ENCODE measurements at places on chromosomes 1 and 21.

DNA sequence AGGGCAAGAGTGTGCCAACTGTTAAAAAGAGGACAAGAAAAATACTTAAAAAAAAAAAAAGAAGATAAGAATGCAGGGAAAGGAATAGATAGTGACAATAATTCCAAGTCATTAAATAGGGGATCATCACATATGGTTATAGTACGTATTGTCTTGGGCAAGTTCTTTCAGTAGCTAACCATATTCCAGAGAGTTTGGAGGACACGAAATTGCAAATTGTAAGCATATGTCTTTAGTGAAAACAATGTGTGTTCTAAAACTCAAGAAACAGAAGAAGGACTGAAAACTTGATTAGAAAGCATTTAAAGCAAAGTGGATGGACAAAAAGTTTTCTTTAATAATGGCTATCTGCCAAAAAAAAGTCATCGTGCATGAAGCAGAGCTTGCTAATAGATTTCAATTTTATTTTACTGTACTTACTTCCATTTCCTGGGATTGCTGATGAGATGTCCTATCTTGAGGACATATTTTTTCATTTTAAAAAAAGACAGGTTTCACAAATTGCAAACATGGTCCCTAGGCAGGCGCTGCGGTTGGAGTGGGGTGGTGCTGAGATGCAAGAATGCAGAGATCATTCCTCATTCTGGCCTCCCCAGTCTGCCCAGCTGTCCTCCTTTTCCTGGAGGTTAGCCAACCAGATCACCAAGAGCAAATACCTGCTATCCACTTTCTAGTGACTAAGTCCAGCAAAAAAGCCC lies 11.9 kb downstream of the TSPAN2 start:
- DNase-seq: no peak

- DNase-seq: no peak
These were observed 16.3 kb upstream of the TENT5C start for GRCh38 chr1:117589544-117589943.

DNA sequence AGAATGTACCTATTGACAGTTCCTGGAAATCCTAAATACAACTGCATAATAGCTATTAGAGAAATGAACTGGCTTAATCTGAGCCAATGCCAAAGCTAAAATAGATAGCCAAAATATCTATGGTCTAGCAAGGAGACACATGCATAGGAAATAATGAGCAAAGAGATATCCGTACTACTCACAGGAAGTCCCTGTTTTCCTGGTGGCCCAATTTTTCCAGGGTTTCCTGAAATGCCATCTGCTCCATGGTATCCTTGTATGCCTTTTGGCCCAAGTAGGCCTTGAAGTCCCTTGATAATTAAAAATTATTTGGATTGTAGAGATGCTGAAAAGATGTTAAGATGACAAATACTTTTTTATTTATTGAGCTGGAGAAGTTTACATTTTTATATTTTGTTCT lies 108.4 kb upstream of the ZNHIT6 start:
- no peak for DNase-seq

- DNase-seq: no peak
These were observed 150.1 kb downstream of the CNIH3 start for GRCh38 chr1:224766266-224766665.

DNA sequence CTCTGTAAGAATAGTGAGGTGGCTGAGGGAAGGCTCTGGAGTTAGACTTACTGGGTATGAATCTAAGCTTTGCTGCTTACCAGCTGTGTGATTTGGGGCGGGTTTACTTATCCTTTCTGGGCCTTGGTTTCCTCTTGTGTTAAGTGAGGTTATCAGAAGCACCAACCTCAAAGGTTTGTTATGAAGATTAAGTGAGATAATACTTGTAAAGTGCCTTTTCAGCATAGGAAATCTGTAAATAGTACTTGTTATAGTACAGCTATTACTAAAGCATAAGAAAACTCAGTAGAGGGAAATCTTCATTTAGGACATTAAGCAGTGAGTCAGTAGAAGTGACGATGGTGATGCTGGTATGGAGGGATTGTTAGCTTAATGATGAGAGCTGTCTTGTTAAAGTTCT lies 12.1 kb downstream of the HHAT start:
- no peak for DNase-seq

GRCh38 chr21:45326169-45326851 lies 38.6 kb upstream of the POFUT2 start:
- no peak for DNase-seq

DNA sequence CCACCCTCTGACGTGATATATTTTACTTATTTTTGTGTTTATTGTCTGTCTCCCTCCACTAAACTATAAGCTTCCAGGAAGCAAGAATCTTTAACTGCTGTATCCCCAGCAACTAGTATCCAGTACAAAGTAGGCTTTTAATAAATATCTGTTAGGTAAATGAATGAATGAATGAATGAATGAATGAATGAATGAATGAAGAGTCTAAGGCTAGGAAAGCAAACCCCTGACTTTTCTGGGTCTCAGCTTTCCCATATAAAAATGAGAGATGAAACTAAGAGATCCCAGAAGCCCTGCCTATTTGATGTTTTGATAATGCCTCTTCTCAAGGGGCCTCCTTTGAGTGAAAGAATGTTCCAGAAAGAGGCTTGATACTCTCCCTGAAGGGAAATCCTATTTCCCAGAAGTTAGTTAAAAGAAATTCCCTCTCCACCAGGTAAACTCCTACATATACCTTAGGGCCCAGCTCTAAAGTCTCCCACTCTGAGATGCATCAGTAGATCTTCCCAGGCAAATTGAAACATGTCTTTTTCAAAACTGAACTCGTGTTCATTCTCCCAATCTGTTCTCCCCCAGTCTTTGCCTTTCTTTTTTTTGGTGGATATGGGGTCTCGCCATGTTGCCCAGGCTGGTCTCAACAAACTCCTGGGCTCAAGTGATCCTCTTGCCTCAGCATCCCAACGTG lies 7.8 kb downstream of the TTC39A start:
- DNase-seq: no peak

DNA sequence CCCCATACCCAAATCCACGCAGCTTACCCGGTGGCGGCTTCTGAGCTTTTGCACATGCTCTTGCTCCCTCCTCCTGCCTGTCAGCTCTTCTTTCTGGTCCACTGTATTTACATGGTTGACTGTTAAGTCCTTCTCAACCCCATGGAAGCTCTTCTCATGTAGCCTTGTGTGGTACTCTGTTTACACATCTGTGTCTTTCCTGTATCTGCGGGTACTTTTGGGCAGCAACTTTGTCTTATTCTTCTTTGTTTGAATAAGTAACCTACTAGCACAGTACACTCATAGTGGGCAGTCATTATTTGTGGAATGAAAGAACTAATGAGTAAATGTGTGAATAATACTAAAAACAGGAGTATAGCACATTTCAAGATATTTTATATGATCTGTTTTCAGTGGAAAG lies 88.5 kb upstream of the GPR88 start:
- DNase-seq: no peak

DNA sequence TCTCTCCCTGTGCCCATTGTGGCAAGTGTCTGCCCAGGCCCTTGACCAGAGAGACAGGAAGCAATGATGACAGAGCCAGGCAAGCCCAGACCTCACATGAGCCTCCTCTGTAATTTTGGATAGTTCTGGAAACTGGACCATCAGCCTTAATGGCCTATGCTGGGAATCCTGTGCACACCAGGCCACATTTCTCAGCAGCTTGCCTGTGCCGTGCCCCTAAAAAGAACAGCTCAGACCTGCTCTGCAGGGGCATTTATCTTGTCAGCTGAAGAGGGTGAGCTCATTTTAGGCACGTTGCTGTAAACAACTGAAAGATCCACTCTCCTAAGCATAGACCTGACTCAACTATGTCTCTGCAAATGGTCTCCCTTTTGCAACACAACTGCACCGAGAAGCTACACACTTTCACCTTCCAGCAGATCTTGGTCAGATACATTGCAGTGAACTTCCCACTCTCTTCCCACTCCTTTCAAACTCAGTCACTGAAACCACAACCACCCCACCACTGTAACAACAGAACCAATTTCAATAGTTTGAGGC lies 53.5 kb upstream of the BACH1 start:
- DNase-seq: no peak

DNA sequence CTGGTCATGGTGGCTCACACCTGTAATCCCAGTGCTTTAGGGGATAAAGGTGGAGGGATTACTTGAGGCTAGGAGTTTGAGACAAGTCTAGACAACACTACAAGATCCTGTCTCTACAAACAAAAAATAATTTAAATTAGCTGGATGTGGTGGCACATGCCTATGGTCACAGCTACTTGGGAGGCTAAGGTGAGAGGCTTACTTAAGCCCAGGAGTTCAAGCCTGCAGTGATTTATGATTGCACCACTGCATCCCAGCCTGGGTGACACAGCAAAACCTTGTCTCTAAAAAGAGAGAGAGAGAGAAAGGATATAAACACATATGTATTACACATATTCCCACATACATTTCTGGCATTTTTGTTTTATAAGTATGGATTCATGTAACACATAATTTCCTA lies 325.2 kb downstream of the DUSP10 start:
- no peak for DNase-seq

GRCh38 chr1:38686167-38686926 lies 173.2 kb downstream of the RRAGC start:
- DNase-seq: no peak

- DNase-seq: no peak
These were observed 549.1 kb downstream of the PTBP2 start for GRCh38 chr1:97270508-97271307.

DNA sequence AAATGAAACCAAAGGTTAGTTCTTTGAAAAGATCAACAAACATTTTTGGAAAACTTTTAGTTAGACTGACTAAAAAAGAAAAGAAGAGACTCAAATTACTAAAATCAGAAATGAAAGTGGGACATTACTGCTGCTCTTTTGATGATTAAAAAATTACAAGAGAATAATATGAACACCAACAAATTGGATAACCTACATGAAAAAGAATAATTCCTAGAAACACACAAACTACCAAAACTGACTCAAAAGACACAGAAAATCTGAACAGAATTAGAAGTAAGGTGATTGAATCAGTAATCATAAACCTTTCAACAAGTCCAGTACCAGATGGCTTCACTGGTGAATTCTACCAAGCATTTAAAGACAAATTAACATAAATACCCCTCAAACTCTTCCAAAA lies 5.6 kb downstream of the KIFAP3 start:
- DNase-seq: no peak

DNA sequence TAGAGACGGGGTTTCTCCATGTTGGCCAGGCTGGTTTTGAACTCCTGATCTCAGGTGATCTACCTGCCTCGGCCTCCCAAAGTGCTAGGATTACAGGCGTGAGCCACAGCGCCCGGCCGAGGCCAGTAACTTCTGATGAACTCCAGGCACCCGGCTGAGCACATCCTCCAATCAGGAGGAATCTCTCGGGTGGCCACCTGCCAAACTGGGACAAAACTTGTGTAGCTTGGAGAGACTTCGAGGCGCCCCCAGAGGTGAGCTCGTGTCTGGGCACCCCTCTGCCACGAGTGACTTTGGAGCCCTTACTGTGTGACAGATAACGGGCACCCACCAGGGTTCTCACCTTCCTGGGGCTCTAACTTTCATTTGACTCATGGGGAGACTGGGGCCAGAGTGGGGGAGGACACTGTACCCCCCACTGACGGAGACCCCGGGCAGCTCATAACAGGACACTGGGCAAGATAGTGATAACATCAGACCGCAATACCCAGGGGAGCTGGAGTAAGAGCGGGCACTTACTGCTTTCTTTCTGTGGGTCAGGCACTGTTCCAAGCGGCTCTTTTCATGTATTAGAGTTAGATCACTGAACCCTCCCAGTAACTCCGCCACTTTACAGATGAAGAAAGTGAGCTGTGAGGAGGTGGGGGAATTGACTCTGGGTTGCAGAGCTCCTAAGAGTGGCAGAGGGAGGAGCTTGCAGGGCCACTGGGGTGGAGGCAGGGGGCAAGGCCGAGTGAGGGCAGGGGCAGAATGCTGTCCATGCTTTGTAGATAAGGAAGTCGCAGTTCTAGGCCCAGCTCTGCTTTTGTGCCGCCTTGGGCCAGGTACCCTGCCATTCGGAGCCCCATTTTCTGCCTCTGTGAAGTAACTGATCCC lies 1.9 kb upstream of the PADI2 start:
- no peak for DNase-seq

GRCh38 chr1:201077736-201078135 lies 34.5 kb downstream of the CACNA1S start:
- no peak for DNase-seq

GRCh38 chr1:41387667-41388091 lies 26.4 kb downstream of the FOXO6 start:
- no peak for DNase-seq

DNA sequence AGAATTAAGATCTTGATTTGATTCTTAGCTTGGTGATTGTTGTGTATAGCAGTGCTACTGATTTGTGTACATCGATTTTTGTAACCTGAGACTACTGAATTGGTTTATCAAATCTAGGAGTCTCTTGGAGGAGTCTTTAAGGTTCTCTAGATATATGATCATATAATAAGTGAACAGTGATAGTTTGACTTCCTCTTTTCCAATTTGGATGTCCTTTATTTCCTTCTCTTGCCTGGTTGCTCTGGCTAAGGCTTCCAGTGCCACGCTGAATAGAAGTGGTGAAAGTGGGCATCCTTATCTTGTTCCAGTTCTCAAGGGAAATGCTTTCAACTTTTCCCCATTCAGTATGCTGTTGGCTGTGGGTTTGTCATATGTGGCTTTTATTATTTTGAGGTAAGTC lies 61.5 kb upstream of the LYST start:
- DNase-seq: no peak

GRCh38 chr1:156851779-156852417 lies 7.0 kb downstream of the INSRR start:
- no peak for DNase-seq

GRCh38 chr1:213687832-213688231 lies 299.9 kb upstream of the PROX1 start:
- DNase-seq: no peak

GRCh38 chr21:38228115-38228514 lies 28.7 kb upstream of the KCNJ15 start:
- DNase-seq: no peak

DNA sequence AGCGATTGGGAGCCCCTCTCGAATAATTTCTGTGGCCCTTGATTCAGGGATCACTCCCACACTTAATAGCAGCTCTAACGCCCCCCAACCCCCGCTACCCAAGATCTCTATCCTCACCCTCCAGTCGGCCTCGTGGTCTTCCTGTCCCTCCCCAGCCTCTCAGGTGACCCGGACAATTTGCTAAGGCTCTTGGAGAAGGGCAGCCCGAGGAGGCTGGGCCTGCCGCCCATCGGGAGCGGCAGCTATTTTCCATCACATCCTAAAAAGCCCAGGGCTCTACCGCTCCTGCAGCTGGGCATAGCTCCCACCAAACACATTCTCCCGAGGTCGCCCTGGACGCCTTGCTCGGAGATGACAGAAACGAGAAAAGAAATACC lies 12.0 kb upstream of the PHLDA3 start:
- no peak for DNase-seq

All from stimulated activated CD8-positive, alpha-beta memory T cell treated with anti-CD3 and anti-CD28 coated beads, Interleukin-7, amount 100 ng/mL, for 24 hours (primary cell).